Stimulated activated CD8-positive, alpha-beta memory T cell treated with anti-CD3 and anti-CD28 coated beads, Interleukin-4, amount 100 ng/mL, for 24 hours (primary cell): ENCODE measurements at places on chromosomes 2 and 18.

GRCh38 chr2:74740741-74741431 lies 86.8 kb downstream of the SEMA4F start:
- DNase-seq, result no peak

GRCh38 chr2:12412898-12413305 lies 303.8 kb upstream of the TRIB2 start:
- DNase-seq, result peak; percentile 5

DNA sequence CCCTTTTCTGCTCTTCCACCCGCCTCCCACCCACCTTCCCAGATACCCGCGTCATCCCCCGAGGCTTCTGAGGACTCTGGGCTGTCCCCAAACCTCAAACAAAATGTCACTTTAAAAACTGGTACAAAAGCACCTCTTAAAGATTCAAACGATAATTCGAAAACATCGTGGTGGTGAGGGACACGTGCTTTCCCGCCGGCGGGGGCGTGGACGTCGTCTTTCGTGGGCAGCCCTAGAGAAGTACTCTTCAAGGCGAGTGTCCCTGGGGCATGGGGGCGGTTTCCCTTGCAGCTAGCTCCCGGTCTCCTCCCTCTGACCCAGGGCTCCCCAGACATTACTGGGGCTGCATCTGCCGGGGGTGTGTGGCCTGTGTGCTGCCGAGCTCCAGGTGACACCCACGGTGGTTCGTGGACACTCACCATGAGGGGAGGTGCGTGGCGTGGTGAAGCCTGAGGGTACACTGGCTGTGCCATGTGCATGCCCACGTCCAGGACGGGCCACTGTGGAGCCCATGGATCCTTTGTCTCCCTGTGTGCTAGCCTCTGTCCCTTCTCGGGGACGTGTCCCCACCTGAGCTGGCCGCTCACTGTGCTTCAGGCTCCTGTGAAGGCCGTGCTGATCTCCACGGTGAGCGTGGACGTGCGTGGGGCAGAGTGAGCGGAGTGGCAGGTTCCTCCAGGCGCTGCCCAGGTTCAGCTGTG lies 117.8 kb downstream of the NFATC1 start:
- no peak for DNase-seq

- DNase-seq, result no peak
These were observed 177.7 kb downstream of the SEPTIN10 start for GRCh38 chr2:109435901-109436598.

- no peak for DNase-seq
These were observed 31.1 kb upstream of the EIF2AK3 start for GRCh38 chr2:88658326-88658725.

- no peak for DNase-seq
These were observed 412.8 kb downstream of the CMPK2 start for GRCh38 chr2:6452702-6453481.

GRCh38 chr2:241315879-241316631 lies at the start of gene SEPTIN2:
SEPTIN2 (plus strand) TSS chr2:241315925; CDS start chr2:241324233, 8,308 bp downstream.
- DNase-seq, result peak; percentile 67

DNA sequence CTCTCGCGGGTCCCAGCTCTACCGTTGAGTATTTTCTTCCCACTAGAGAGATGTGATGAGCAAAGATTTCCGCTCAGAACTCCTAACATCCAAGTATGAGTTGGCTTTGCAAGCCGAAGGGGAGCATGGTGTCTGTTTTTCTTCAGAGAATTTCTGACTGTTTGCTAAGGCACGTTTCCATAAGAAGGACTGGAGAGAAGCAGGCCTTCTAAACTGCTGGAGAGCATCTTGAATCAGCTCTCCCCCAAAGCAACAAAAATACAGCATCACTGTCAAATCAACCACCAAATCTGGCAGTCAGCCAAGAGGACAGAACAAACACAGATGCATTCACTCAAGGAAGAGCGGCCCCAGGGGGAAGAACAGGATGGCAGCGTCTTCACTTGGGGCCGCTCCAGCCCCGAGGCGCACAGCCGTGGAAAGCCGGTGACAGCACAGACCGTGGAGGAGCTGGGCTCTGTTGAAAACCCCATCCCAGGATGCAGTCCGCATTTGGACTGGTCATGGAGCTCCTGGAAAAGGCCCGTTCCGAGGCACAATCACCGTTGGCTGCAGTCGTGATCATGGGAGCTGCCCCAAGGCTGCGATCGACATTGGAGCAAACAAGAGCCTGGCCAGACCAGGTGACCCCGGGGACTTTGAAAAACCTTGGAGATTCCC lies 101.4 kb downstream of the NFATC1 start:
- DNase-seq, result no peak

DNA sequence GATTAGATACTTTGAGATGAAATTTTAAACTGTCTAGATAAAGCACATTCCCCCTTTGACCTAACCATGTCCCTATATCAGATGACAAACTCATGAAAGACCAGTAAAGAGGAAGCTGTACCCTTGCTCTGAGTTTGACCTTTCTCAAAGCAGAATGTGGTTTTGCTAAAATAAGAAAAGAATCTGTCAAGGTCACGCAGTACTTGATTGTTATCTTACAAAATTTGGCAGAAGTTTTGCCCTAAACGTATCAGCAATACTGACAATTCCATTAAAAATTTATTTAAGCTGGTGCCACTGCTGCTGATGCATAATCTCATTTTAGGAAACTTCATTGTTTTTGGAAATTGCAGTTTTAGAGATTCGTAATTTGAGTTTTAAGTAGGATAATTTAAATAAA lies 31.2 kb upstream of the GALM start:
- DNase-seq, result no peak

- no peak for DNase-seq
These were observed 37.5 kb upstream of the FIGN start for GRCh38 chr2:163773276-163773675.

DNA sequence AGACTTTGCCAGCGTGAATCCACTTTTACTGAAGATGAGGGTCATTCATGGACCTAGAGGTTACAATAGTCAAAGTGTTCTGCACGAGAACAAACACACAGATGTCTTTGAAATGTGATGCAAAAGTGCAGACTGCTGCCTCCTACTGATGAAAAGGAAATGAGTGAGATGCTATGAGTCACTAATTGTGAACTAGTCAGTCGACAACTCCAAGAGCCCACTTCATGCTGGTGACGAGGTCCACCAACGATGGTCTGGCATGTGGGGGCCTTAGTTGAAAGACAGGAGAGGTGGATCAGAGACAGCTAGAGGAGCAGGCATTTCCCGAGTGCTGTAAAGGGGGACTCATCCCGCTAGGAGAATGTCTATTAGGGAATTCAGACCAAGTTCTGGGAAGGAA lies 17.1 kb upstream of the ZNF236 start:
- no peak for DNase-seq

DNA sequence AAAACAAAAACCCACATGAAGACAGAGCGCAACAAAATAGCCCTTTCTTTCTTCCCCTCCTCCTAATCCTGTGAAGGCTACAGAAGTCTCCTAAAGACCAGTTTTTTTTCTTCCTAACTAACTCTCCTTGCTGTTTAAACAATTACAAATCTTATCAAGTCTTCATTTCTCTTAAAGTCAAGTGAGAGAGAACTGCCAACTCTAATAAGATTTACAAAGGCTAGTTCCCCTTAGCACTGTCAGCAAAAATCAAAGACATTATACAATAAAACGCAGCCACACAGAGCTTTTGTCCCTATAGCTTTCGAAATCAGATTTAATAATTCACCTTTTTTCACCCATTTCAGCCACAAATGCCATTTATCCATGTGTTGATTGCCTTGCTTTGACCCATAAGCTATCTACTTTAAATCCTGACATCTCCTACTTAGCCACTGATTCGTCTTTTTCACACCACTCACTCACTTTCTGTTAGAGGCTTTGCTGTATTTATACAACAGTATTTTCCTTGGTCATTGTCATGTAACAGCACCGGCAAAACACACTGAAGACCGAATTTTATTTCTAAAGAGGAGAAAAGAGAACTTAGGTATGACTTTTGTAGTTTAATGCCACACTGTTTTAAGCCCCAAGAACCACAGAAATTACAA lies 5.9 kb downstream of the NRXN1 start:
- DNase-seq, result no peak

- no peak for DNase-seq
These were observed 13.1 kb downstream of the ASPRV1 start for GRCh38 chr2:69948032-69948962.

DNA sequence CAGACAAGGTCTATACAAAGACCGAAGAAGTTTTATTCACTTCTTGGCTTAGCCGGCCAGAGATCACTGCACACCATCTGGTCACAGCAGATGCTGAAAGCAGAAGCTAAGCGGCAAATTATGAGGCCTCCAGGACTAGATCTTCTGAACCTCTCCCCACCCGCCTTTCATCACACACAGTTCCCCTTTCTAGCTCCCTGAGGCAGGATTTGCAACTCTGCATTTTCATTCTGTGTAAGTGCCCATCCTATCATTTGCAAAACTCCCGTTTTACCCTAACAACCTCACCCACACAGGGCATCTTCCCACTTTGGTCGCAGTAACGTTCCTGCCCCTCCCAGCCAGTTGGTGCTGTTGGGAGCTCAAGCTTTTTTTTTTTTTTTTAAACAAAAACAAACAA lies 3.1 kb upstream of the MOB1A start:
- DNase-seq, result no peak

- DNase-seq, result no peak
These were observed 8.7 kb downstream of the FEZ2 start for GRCh38 chr2:36589230-36589630.

- DNase-seq, result no peak
These were observed 297.4 kb upstream of the GCFC2 start for GRCh38 chr2:76008001-76008702.

DNA sequence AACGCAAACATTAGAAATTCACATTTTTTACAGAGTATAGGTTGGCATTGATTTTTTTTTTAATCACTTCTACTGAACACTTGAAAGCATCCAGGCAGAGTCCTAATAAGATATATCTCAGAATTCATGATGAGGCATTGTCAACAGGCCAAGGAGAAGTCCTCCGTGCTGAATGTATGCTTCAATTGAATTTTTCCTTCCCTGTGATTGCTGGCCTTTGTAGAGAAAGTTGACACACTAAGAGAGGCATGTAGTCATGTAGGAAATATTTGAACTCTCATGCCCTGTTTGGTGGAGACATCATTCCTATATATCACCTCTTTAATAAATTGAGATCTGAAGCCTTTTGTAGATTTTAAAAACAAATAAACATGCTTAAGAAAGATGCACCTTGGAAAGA lies 844.9 kb downstream of the CPS1 start:
- DNase-seq, result no peak

- no peak for DNase-seq
These were observed 57.4 kb downstream of the KCNG3 start for GRCh38 chr2:42436370-42436769.

DNA sequence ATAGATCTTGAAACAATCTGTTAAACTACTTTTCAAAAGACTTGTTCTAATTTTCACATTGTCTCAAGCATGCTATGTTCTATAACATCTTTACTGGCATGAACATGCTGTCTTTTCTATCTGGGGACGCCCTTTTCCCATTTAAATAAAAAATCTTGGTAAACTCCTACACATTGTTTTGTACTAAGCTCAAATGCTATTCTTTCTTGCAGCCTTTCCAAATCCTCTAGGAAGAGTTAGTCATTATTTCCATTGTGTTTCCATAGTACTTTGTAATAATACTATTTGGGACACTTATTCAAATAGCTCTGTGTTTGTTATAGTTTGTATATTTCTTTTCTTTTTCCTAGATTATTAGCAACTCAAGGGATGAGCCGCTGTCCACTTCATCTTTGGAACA lies 828.6 kb upstream of the FSHR start:
- no peak for DNase-seq

DNA sequence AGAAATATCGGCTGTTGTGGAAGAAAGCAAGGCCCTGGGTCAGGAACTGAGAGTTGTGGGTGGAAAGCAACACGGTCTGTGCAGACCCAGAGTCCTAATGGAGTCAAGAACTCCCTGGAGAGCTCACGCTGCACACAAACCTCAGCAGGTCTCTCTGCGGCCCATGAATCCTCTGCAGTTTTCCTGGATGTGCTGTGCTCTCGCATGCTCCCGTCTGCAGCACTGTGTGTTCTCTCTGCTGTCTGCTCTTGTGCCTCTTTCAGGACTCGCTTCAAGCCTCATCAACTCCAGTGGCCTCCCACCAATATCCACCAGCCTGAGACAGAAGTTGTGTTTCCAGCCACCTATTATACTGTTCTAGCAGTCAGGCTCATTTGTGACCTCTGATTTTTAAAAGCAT lies 24.3 kb downstream of the RNU4ATAC start:
- no peak for DNase-seq

DNA sequence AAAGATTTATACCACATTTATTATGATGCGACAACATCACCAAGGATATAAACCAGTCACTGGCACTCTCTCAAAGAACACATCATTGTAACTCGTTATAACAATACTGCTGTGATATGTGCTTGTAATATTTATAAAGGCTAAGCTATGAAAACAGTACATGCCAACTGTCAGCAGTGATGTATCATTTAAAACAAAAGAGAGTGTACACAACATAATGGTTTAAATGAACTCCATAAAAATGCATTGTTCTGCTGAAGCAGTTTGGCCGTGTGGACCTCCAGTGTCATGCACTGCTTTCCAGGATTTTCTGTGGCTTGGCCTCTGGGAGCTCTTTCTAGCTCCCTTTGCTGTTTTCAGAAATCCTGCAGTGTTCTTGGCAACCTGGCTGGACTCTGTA lies 215.6 kb downstream of the MTX2 start:
- no peak for DNase-seq

GRCh38 chr2:121529439-121530211 lies 1.1 kb upstream of the RNU4ATAC start:
- peak; percentile 20 for DNase-seq

- no peak for DNase-seq
These were observed 845 bp downstream of the CFAP210 start for GRCh38 chr2:169693360-169693759.

DNA sequence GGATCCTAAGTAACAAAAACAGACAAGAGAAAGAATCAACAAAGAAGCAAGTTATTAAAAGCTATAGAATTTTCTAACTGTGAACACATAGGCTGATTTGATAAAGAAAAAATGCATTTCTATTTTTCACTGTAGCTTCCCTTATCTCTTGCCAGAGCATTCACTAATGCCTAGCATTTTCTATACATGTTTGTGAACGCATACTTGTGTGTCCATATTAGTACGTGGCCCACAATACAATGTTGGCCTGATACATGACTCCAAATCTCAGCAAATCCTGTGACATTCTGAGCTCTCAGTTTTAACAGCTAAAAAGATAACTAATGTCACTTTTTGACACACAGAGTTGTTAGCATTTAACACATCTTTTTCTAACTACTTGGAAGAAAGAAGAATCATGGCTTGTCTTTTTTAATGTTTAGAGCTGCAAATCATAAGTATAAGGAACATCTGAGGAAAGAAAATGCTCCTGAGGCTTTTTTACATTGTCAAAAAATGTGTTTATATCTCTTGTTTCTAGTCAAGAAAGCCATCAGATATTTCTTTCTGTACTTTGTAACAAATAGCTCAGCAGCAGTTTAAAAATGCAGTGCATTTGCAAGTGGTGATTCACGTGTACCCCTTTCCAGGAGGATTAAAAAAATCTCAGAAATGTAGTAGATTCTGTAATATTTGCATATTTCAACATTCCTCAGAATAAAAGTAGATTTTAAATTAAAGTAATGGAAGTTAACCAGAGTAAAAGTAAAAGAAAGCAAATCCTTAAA lies 1646.8 kb upstream of the TMEFF2 start:
- no peak for DNase-seq

GRCh38 chr18:50559752-50560680 lies at the start of gene MAPK4:
MAPK4 (plus strand) TSS chr18:50560087; CDS start chr18:50663959, 103,872 bp downstream.
- DNase-seq, result no peak

GRCh38 chr2:218168635-218169462 lies 2.1 kb upstream of the CXCR1 start:
- DNase-seq, result peak; percentile 48

GRCh38 chr2:212088353-212088752 lies 450.2 kb downstream of the ERBB4 start:
- DNase-seq, result no peak
